ENCODE measurements at places on chromosomes 12 and 14. TPM values are rescaled to one million over a fixed set of nuclear protein-coding genes. Genes with fewer than 3 reads are reported as not detected.

The FAR2 gene
- 2.6 TPM for total RNA-seq

The BEST3 gene
- 0.64 TPM for total RNA-seq

The COX8C gene
- 0.61 TPM for total RNA-seq

The RTL1 gene
- not detected for total RNA-seq

The SART3 gene
- 28.2 TPM for total RNA-seq

The LRIG3 gene
- 6.6 TPM for total RNA-seq

The TESPA1 gene
- 1.0 TPM for total RNA-seq

The C12orf60 gene
- total RNA-seq, result 1.8 TPM

The FSCB gene
- total RNA-seq, result not detected

The MAP4K5 gene
- 18.8 TPM for total RNA-seq

Data from heart right ventricle (tissue), 16 donors.